ENCODE measurements at places on chromosomes 12 and 14.
A peak's percentile ranks its signal among the peaks of the same experiment; 100 is the strongest.

DNA sequence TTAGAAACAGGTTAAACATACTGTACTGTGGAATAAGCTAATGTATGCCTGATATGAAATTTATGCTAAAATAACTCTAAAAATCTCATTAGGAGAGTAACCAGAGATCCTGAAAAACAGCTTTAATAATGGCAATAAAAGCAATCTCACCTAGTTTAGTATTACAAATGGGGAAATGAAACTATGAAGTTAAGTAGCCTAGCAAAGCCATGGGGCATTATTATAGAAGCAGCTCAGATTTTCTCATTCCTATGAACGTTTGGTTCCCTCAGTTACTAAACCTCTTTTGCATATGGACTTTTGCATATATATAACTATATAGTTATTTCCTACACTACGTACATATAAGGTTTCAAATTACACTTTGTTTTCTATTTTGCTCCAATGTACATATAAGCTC, 25.0 kb upstream of the APPL2 start:
- no peak for DNase-seq

DNA sequence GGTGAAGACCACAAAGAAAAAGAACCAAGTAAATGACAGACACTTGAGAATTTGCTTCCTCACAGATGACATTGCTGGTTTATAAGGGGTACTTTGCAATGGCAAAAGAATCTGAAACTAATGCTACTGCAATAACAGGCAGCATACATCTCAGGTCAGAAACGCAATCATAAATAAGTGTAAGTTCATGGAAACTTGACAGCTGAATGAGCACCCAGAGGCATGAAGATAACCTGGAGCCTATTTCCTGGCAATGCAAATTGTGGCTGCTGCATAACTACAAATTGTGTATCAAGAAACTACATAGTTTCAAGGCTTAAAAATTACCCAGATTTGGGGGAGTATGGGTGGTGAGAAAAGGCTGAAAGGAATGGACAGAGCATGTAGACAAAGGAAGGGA, 8.5 kb upstream of the MYO1A start:
- DNase-seq: no peak

DNA sequence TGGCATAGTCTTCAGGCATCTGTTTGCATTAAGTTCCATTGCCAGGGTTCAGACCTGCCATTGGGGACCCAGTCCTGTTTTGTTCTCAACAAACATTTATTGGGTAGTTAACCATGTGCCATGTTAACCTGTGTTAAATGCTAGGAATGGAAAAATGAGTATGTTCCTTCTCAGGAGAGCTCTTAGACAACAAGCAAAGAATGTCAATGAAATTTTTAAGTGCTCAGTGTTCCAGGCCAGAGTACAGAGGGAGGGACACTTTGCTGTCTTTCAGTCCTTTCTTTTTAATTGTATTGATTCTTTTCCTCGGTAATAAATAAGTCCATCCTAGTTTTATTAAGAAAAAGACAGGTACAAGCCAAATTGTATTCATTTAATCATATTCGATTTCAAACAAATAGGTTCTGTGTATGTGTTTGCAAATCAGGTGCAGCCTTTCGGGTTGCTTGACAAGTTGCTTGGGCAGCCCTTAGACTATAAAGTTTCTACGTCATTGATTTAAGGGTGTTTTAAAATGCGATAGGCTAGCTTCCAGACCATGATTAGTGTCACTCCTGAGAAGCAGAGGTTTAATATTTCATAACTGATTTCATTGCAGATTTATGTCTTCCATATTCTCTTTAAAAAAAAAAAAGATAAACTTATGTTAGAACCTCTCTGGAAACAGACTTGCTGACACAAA, 123.1 kb downstream of the DERA start:
- DNase-seq: no peak

GRCh38 chr14:39005044-39005880, 97.8 kb downstream of the SEC23A start:
- DNase-seq: no peak

DNA sequence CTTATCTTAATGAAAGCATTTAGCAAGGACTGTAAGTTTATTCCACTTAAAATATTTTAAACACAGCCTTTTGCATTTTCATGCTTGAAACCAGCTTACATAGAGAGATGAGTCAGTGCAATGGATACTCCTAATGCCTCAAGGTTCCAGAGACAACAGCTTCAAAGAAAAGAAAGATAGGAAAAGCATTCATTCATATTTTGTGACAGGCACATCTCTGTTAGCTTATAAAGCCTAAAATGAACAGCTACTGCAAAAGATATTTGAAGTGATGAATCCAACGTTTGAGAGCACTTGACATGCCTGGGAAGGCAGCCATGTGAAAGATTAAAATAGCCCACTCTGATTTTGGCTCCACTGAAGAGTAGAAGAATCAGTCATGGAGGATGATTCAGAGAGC, 814.5 kb downstream of the RPS29 start:
- no peak for DNase-seq

GRCh38 chr14:22047115-22047514, 373.5 kb upstream of the OR4E1 start:
- DNase-seq: no peak

- no peak for DNase-seq
Observed at GRCh38 chr14:77649326-77649725, 32.9 kb upstream of the SPTLC2 start.

- no peak for DNase-seq
Observed at GRCh38 chr12:117850048-117850447, 118.7 kb downstream of the KSR2 start.

DNA sequence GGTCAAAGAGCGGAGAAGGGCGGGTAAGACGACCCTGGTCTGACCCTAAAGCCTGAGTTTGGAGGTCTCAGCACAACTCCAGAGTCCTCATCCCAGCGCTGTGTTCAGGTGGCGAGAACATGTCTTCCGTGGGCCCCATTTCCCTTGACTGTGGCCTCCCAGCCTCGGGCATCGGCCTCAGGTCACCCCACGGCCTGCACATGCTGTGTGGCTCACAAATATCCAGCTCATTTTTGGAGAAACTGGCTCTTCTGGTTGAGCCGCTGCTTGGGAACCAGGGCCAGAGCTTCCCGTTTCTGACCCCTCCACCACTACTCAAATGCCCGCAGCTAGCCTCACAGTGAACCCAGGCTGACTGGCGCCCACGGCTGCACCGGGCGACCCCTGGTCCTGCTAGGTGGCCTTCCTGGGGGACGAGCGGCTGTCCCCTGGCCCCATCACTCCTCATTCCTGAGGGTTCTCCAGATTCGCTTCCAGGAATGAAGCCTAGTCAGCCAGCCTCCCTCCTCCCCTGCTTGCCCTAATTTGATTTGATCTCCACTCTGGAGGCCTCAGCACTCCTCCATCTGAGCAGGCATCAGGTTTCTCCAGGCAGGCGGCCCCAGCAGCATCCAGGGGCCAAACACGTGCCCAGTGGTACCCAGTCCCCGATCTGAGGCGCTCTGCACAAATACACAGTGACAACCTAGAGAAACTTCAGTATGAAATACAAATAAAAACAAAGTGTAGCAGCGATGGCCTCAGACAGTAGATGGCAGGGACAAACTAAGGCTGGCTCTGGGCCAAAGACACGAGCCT, 4.7 kb downstream of the P2RX2 start:
- no peak for DNase-seq

- no peak for DNase-seq
Observed at GRCh38 chr14:24954700-24955037, 95.3 kb downstream of the STXBP6 start.

GRCh38 chr12:116392061-116392460, 114.6 kb upstream of the MED13L start:
- DNase-seq: no peak

GRCh38 chr12:104083769-104084475, 19.6 kb downstream of the HCFC2 start:
- peak; percentile 47 for DNase-seq

DNA sequence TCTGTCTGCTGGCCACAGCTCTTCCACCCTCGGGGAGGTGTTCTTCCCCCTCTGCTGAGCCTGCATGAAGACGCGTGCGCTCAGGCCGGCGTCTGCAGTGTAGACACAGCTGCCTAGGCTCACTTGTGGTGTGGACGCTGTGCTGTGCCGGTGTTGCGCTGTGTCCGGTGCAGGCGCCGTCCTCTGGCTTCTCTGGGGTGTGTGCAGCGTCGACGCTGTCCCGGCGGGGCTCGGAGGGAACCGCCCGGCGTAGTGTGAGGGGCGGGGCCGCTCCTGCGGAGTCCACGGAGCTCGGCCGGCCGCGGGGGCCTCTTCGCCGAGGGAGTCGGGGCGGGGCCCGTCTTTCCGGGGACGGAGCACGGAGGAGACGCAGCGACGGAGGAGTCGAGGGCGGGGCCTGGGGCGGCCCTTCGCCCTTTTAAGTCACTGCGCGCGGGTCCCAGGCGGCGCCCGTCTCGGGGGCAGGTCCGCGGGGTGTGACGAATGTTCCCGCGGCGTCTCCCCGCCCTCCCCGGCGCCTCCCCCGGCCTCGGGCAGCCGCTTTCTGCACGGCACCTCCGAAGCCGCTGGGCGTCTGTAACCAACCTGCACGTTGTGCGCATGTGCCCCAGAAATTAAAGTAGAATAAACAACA, 45.2 kb downstream of the NOC4L start:
- peak; percentile 95 for DNase-seq

- no peak for DNase-seq
Observed at GRCh38 chr14:53328841-53329240, 175.7 kb upstream of the DDHD1 start.

- no peak for DNase-seq
Observed at GRCh38 chr12:49783917-49784676, 42.7 kb downstream of the TMBIM6 start.

DNA sequence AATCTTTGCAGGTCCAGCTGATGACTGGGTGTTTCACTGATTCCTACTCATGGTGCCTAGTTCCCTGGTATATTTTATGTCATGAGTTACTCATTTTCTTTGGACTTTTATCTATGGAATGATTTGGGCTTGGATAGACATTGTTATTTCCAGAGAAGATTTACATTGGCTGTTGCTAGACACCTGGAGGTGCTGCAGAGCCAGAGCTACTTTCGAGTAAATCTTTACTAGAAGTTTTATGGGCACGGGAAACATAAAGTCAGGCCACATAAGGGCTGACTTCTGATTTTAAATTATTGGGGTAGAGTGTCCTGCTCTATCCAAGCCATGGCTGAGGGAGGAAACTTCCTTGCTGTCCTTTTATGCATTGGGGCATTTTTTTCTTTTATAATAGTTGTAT, 175.9 kb upstream of the ABCD2 start:
- no peak for DNase-seq

DNA sequence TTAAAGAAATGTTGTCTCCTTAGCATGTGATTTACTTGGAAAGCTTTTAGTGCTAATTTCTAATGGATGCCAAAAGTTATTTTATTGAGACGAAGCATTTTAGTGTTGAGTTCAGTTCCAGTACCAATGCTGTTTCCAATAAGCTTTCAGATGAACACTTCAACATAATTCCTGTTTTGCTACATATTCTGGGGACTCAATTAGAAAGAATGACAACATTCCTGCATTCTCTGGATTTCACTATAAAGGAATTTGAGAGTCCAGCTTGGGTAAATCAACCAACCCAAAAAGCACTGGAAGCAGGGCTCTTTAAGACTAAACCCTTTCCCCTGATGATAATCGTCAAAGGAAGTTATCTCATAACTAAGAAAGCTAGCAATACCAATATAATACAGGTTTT, 353.0 kb upstream of the TMTC1 start:
- no peak for DNase-seq

DNA sequence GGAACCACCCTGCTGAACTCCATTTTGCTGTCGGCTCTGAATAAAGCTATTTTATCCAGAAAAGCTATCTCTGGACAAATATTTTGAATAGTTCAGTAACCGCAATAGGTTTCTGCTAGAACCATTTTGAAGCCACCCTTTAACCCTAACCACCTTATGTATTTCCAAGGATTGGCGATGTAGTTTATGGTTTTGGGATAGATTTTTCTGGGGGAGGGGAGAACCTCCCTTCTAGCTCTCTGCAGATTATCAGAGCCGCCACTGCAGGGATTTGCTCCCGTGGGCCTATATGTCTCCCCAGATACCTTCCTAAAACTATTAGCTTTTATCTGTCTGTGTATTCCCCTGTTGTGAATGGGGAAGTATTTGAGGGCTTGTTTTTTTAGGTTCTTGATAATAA, 1.8 kb upstream of the TUBA1B start:
- DNase-seq: no peak
